ENCODE measurements at places on chromosomes 6 and 20.

- no peak for DNase-seq
Measured at GRCh38 chr6:120122401-120122800, 772.8 kb upstream of the MAN1A1 start.

- no peak for DNase-seq
Measured at GRCh38 chr20:2729251-2729713, 36.7 kb downstream of the EBF4 start.

GRCh38 chr20:4157516-4157915 lies 142.2 kb upstream of the RNF24 start:
- no peak for DNase-seq

- DNase-seq, result no peak
Measured at GRCh38 chr6:156691018-156691417, 86.2 kb upstream of the ARID1B start.

- DNase-seq, result no peak
Measured at GRCh38 chr20:23290761-23291574, 59.6 kb upstream of the NXT1 start.

GRCh38 chr20:35739294-35740163 lies 2.5 kb downstream of the RBM39 start:
- DNase-seq, result no peak

DNA sequence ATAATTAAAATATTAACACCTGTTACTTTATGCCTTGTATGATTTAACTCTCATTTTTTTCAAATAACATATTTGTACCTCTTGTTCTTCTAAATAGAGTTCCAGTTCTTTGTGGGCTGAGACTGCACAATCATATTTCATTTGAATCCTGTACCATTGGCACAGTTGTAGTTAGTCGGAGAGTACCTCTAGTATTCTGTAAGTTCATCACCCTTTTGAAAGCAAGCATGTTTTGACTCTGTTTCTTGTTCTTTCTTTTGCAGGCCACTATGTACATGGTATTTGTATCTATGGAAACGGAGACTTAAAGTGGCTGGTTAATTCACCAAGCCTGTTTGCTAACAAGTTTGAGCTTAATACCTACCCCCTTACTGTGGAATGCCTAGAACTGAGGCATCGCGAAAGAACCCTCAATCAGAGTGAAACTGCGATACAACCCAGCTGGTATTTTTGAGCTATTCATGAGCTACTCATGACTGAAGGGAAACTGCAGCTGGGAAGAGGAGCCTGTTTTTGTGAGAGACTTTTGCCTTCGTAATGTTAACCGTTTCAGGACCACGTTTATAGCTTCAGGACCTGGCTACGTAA lies 68.2 kb downstream of the C6orf52 start:
- no peak for DNase-seq

GRCh38 chr20:15333170-15333569 lies 995.8 kb upstream of the FLRT3 start:
- no peak for DNase-seq

DNA sequence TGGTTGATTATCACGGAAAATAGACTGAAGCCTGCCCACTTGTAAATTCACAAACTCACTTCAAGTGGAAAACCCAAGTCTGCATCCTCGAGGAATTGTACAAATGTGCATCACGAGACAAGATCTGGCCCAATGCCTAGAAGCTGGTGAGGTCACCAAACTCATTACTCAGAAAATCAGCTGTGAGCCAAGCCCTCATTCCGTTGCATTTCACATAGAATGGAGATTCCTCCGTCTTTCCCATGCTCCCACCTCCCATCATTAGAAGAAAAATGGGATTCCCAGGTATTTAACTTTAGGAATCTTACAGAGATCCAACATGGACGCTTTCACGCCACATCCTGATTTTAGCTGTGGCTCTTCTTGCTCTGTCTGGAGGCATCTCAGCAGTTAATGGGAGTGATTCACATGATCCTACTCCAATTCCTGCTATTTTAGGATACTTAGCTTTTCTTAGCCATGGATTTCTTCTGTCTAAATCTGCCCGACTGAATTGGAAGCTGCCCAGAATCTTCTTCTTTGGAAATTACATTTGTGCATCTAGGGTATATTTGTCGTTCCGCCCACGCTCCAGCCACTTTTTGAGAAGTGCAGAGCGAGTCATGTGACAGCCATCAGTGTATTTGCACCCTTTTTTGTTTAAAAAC lies 68.7 kb upstream of the STMND1 start:
- DNase-seq, result no peak

DNA sequence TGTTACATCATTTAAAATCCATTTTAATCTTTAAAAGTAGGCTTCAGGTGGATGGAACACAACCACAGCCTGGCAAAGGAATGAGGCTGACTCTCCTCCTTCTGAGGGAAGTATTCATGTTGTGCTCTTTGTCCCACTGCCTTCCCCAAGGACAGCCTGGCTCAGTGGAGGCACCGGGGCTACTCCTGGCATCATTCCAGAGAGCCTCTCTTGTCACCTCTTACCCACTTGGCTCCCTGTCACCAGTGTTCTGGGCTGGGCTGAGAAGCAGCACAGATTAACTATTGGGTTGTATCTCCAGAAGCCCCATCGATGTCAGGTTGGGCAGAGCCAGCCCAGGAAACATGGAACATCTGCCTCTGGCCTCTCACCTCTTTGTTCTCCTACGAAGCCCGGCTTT lies 10.7 kb upstream of the TP53INP2 start:
- no peak for DNase-seq

DNA sequence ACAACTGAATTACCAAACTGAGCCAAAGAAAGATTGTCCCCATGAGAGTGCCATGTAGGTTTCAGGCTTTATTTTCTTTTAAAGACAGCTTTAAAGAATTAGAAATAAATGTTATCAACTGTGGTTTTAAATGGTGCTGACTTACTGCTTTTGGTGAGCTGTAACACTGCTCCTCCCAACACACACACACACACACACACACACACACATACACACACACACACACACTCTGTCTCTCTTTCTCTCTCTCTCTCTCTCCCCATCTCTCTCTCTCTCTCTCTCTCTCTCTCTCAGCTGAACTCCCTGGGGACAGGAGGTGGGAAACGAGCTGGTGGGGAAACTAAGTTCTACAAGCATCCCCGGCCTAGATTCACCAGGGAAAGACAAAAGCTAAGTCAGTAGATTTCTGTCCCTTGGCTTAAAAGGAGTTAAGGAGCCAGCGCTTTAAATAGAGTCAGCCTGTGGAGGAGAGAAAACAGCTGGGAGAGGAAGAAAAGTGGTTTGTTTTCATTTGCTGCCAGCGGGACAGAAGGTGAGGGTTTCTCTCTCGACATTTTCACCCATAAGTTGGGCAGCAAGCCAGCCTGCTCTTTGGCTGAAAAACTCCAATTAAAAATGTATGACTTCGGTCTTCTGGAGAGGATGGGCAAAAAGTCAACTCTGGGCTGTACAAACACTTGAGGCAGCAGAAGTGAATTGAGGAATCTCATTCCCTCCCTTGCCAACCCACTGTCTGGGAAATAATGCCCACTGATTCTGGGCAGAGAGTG lies 27.4 kb downstream of the CBLN4 start:
- no peak for DNase-seq

DNA sequence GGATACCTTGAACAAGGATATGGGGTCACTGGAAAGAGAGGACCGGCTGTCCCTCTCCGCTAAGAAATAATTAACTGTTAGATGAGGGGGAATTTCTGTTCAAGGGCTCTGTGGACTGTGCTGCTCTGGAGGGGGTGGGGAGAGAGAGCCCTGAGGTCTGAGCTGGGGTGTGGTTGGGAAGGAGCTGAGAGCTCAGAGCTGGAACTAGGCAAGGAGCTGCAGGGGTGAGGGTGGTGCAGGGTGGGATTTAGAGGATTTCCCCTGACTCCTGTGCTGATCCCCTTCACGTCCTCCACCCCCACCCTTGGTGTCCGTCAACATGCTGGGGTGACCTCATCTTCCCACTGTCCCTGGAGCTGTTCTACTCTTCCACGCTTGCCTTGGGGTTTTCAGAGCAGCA lies 52.5 kb downstream of the HLA-A start:
- no peak for DNase-seq

DNA sequence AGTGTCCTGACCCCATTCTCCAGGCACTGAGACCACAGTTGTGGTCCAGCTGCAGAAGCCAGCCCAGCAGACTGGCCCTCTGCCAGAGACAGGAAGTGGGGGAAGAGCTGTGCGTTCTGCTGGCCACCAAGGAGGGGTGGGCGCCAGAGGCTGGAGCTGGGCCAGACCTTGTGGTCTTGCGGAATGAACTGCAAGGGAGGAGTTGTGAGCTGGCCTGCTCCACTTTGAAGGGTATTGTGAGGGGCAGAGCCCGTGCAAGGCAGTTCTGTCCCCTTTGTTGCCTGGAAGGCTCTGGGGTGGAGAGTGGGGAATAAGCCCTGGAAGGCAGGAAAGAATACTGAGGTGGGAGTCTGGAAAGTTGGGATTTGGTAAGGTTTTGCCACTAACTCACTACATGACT lies 3.6 kb upstream of the MDFI start:
- DNase-seq, result no peak

DNA sequence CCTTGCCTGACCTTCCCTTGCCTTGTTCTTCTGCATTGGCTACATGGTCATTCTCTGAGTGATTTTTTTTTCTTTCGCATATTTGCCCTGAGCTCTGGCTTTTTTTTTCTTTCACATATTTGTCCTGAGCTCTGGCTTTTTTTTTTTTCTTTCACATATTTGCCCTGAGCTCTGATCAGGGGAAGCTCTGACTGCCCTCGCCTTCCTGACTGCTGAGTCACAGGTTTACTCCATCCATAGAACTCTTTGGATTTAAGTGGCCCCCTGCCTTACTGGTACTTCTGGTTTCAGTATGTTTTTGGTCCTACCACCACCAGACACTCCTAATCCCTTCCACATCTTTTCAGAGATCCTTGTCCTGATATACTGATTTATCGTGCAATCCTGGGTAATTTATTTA lies 201.1 kb downstream of the OGFRL1 start:
- DNase-seq, result no peak

DNA sequence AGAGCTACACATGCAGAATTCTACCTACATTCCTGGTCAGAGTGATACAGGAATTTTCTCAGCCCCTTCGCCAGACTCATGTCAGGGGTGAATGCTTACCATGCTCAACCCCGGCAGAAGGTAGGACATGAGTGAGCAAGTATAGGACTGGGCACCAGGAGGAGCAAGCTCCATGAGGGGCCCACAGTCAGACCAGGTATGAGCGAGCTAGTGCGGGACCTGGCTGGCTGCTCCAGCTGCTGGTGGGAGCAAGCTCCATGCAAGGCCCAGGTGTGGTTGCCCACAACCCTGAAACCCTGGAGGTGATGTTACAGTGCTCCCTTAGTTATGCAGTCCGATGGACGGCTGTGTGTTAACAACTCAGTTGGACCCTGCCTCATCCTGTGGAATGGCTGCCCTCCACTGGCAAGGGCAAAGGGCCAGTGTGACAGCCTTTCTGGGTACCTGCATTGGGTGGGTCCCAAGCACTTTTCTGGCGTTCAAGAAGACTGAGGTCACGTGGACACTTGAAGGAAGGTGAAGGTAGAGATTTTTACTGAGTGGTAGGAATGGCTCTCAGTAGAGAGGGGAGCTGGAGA lies 503.5 kb upstream of the CITED2 start:
- DNase-seq, result no peak

- no peak for DNase-seq
Measured at GRCh38 chr20:64188682-64189529, 24.7 kb downstream of the MYT1 start.

DNA sequence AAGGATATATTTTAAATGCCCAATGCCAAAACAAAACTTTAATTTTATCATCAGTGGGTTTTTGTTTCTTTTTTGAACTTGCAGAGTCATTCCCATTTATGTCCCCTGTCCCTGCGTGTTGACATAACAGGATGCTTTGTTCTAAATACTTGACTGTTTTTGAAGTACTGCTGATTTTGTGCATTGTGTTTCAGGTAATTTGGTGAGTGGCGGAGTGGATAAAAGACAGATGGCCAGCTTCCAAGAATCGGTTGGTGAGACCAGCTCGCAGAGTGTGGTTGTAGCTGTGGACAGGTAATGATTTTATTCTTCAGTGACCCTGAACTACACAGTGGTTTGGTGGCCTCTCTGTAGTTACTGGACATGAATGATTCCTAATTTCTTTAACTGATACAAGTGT lies 50.5 kb upstream of the CSE1L start:
- DNase-seq, result no peak

DNA sequence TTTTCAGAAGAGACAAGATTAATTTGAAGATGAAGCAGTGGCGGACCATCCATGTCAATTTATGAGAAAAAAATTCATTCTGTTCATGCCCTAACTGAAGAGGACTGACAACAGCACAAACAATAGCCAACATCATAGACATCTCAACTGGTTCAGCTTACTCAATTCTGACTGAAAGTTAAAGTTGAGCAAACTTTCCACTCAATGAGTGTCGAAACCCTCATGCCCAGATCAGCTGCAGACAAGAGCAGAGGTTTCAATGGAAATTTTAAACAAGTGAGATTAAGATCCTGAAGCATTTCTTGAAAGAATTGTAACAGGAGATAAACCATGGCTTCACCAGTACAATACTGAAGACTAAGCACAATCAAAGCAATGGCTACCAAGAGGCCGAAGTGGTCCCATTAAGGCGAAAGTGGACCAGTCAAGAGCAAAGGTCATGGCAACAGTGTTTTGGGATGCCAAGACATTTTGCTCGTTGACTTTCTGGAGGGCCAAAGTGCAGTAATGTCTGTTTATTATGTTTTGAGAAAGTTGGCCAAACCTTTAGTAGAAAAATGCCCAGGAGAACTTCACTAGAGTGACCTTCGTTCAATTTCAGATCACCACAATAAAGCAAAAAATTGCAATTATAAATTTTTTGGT lies 6.1 kb upstream of the SFT2D1 start:
- DNase-seq, result no peak

- no peak for DNase-seq
Measured at GRCh38 chr6:41718828-41719227, 16.6 kb downstream of the TFEB start.

DNA sequence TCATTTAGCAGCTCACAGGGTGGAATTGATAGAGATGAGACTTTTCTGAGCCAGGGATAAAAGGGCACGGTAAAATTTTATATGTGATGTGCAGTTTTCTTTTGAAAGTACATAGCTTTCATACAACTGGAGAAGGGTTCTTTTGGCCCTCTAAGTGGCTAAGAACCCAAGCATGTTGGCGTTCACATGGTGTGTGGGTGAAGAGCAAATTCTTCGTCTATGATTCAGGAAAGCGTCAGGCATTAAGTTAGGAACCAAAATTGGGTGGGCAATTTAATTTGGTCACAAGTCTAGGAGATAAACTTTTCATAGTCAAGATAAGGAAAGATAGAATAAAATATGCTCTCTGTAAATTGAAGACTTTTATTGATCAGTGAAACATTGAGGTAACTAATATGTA lies 153.9 kb downstream of the UTRN start:
- no peak for DNase-seq

GRCh38 chr20:4769328-4769727 lies 47.6 kb downstream of the PRND start:
- no peak for DNase-seq

All from activated CD4-positive, CD25-positive, alpha-beta regulatory T cell (primary cell).